ENCODE measurements at places on chromosomes 12 and 14.

GRCh38 chr12:129844662-129845220 lies 59.1 kb downstream of the TMEM132D start:
- DNase-seq: no peak

- no peak for DNase-seq
Measured at GRCh38 chr14:39582028-39582654, 149.9 kb upstream of the FBXO33 start.

- DNase-seq: no peak
Measured at GRCh38 chr12:53102883-53103807, at the start of gene SOAT2. TSS of gene SOAT2 (plus strand) at chr12:53103486. CDS start at chr12:53103578, 92 bp downstream.

DNA sequence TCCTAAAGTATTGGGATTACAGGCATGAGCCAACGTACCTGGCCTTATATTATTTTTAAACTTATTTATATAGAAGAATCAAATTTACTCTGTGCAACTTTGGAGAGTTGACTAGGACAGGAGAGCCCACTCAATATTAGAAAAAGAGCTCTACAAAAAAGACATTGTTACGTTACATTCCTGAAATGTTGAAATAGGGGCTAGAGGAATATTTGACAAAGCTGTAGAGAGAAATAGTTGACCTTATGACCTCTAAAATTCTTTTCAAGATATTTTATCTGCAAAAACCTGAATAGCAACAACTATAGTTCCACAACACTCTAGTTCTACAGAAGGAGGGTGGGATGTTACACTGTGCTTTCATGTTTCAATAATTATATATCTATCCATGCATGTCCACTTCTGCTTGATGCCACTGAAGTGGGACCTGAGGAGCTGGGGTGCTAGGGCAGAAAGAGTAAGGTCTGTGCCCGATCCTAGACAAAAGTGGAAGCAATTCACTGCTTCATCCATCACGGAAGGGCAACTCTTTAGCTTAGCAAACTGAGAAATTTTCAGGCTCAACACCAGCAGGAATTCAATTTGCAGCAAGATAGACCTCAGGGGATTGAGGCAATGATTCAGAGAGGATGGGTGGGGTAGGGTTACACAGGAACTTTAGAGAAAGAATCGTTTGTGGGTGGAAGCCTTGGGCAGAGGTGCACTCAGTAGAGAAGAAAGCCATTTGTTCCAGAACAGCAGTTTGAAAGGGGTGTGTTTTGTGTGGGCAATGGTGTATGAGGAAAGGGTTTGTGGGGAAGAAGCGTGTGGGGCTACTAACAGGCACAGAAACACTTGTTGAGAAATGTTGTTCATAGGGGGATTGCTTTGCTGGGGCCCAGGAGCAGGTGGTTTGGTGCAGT lies 16.0 kb upstream of the RNASE10 start:
- no peak for DNase-seq

- DNase-seq: no peak
Measured at GRCh38 chr12:58639318-58639934, 280.9 kb downstream of the LRIG3 start.

- DNase-seq: no peak
Measured at GRCh38 chr12:131132118-131132892, 178.6 kb downstream of the ADGRD1 start.

DNA sequence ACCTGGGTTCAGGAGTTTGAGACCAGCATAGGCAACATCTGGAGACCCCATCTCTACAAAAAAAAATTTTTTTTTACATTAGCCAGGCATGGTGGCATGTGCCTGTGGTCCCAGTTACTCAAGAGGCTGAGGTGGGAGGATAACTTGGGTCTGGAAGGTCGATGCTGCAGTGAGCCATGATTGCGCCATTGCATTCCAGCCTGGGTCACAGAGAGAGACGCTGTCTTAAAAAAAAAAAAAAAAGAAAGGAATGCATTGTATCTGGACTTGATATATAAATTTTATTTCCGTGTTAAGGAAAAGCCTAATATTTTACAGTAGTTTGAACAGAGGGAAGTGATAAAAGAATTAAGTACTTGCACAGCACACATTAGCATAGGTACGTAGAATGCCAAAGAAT lies 97.2 kb downstream of the ZC3H14 start:
- DNase-seq: no peak

Measured in NCI-H1436 treated with DMSO at 0.1 percent for 48 hours (cell line).